Cerebellar nuclear complex (tissue), 1 donor: ENCODE measurements at places on chromosomes 2 and 18.

GRCh38 chr2:2702385-2702784 is 371.3 kb upstream of the MYT1L start:
- no peak for DNase-seq

- no peak for DNase-seq
These were observed 70.6 kb downstream of the IRS1 start for GRCh38 chr2:226728996-226729395.

DNA sequence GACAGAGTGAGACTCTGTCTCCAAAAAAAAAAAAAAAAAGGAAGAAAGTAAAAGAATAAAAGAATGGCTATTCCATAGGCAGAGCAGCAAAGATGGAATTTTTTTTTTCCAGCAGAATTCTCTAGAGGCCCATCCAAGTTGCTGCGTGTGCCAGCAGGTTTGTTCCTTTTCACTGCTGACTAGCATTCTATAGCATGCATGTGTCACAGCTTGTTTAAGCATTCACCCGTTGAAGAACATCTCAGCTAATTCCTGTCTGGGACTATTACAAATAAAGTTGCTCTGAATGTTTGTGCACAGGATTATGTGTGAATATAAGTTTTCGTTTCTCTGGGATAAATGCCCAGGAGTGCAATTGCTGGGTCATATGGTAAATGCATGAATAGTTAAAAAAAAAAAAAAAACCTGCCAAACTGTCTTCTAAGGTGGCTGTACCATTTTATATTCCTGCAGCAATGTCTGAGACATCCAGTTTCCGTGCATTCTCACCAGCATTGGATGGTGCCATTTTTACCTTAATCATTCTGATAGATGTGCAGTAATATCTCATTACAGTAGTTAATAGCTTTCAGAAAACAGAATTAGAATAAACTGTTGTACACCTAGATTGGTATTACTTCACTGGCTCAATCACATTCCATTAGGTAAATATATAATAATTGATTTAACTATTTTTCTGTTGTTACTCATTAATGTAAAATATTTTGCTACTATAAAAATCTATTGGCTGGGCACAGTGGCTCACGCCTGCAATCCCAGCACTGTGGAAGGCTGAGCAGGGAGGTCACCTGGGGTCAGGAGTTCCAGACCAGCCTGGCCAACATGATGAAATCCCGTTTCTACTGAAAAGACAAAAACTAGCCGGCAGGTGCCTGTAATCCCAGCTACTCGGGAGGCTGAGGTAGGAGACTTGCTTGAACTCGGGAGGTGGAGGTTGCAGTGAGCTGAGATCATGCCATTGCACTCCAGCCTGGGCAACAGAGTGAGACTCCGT is 47.5 kb upstream of the ASAP2 start:
- no peak for DNase-seq

- DNase-seq: no peak
These were observed 37.5 kb downstream of the ANO7 start for GRCh38 chr2:241225983-241226382.

GRCh38 chr18:24346254-24346653 is 51.4 kb downstream of the OSBPL1A start:
- no peak for DNase-seq

GRCh38 chr2:207394812-207395534 is 134.8 kb upstream of the CREB1 start:
- DNase-seq: no peak

DNA sequence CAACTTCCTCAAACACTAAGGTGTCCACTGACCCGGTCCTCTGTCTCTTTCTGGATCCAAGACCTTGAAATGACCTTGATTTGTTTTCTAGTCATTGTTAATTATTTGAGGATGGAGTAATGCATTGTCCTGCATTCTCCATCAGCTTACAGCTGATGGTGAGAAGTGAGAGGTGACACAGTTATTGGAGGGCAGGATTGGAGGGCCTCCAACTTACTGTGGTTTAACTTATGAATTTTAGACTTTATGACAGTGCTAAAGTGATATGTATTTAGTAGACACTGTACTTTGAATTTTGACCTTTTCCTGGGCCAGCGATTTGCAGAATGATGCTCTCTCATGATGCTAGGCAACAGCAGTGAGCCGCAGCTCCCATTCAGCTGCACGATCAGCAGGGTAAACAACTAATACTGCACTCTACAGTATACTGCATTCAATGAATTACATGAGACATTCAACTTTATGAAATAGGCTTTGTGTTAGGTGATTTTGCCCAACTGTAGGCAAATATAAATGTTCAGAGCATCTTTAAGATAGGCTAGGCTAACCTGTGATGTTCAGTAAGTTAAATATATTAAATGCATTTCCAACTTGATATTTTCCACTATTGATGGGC is 200.0 kb upstream of the MEX3C start:
- DNase-seq: no peak

- DNase-seq: no peak
These were observed 439.3 kb upstream of the TRIB2 start for GRCh38 chr2:12277241-12278034.

DNA sequence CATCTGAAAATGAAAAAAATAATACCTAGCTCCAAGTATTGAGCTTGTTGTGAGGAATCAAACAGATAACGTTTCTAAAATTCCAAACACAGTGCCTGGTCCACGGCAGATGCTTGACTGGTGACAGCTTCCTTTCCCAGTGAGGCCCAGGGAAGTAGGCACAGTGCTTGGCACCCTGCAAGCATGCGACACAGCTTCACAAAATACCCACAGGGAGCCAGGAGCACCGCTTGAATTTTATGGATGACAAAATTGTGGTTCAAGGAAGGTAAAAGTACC is 205.1 kb upstream of the TNP1 start:
- no peak for DNase-seq

DNA sequence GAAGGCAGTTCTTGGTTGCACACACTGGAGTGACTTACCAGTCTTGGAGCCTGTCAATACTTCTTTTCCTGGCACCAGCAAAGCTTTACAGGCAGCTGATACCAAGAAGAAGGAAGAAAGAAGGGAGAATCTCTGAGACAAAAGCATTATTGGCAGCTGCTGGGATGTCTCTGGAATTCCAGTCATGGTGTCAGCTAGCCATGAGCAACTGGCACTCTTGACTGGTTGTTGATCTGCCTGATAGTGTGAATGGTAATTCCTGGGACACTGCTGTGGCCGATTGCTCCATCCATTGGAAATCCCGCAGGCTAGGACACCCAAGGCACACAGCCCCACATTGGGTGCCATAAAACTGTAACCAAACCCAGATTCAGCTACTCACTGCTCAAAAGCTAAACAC is 17.8 kb upstream of the SPAG16 start:
- DNase-seq: no peak

DNA sequence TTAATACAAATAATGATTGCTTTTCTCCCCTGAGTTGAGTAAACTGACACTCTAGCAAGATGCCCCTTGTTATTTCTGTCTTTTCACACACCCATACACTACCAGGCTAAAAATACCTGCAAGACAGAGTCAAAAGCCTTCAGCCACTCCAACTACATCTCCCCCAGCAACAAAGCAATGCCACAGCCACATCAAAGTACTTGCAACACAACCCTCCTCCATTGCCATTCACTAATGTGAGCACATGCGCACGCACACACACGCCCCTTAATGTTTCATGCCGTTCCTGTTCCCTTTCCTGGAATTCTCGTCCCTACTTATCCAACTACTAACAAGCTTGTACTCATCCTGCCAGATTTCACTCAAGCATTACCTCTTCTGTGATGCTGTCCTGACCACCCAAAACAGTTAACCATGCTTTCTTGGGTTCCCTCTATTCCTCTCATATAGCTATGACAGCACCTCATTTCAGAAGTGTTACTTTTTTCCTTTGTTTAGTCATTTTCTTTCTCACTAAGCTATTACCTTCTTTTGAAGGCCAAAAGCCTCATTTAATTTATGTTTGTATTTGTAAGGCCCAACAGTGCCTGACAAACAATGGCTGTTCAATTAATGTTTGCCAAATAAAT is 29.6 kb downstream of the SLC25A12 start:
- no peak for DNase-seq

GRCh38 chr2:66105066-66105753 is 329.7 kb upstream of the MEIS1 start:
- no peak for DNase-seq

DNA sequence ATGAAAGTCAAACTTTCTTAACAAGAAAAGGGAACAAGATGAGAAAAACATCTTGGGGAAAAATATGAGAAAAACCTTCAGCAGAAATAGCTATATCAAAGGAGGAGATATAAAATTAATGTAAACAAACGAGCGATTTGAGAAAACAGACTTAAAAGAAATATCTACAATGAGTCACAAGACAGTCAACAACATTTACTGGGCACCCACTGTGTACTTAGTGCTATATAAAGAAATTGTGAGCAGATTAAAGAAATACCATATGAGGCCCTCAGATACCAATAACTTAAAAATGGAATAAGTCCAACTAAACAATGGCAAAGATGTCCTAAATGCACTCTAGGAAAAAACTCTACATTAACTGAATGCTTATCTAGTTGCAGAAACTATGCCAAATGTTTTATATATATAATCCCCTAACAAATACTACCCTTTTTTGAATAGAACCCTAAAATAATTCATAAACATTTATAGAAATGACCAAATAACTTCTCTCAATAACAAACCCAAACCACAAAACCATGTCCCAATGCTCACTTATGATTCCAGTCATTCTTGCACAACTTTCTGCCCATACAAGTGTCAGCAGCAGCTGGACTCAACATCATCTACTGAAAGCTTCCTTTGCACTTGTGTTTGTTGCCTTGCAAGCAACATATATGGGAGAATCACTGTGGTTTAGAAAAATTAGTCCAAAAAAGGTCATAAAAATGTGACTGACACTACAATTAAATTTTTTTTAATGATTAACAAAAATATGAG is 83.5 kb downstream of the COBLL1 start:
- no peak for DNase-seq

DNA sequence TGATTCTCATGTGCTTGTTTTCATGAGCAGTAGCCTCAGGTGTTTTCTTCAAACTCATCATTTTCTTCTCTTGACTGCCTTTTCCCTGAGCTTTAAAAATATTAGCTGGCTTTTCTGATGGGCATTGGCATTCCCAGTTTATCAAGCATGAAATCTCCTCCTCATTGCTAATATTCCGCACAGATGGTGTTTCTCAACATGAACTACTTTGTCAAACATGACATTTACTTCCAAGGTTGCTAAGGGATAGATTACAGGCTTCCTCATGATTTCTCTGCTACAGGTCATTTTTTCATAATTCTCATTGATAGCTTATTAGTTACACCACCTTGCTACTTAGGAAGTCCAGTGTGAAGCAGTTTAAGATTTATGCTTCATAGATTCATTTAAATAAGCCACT is 1116.9 kb upstream of the CNTNAP5 start:
- no peak for DNase-seq

GRCh38 chr18:29309366-29309765 is 1132.4 kb upstream of the CDH2 start:
- DNase-seq: no peak

GRCh38 chr2:151357359-151357758 is at the start of gene TNFAIP6:
TNFAIP6 (plus strand) TSS chr2:151357592; CDS start chr2:151357667, 75 bp downstream.
- no peak for DNase-seq

DNA sequence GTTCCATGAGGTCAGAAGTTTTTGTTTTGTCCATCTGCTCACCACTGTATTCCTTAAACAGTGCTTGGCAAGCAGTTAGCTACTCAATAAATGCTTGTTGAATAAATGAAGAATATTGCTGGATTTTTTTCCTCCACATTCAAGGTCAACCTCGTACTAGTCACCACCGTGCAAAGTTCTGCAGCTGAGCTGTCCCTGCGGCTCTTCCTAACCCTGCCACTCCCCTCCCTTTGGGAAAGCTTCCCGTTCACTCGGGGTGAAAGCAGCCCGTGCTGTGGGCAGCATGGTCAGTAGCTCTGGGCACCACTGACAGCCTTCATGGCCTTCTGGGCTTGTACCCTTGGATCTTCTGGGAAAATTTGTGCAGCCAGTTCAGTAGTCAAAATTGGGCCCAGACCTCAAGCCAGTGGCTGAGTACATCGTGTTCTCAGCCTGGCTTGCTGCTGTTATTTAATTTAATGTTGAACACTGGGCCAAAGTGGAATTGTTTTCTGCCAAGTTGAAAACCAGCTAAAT is 469.3 kb upstream of the RAB12 start:
- no peak for DNase-seq

DNA sequence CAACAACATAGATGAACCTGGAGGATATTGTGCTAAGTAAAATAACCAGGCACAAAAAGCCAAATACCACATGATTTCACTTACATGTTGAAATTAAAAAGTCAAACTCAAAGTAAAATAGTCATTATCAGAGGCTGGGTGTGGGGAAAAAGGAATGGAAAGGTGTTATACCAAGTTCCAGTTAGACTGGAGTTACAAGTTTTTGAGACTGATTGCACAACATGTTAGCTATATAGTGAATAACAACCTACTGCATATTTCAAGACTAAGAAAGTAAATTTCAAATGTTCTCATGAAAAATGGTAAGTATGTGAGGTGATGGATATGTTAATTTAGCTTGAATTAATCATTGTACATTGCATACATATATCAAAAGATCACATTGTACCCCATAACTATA is 116.8 kb upstream of the HNMT start:
- no peak for DNase-seq

DNA sequence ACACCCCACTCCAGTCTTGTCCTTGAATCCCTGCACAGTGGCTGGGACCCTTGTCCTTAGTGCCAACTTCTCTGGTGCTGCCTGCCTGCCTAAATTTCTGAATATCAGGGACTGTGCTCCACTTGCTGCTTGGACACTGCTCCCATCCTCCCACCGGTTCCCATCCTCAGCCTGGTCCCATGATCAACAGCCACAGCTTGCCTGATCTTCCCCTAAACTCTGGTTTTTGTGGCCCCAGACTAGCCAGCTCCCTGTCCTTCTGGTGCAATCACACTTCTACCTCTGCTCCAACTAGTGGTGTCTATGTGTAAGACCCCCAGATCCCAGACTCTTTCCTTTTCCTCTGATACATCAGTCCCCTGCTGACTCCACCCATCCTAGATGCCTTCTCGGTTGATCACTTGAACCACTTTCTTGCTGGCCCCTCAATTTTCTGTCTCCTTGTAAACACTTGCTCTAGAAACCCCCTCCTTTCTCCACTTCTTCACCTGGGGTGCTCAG is 37.2 kb upstream of the POLE4 start:
- no peak for DNase-seq

- no peak for DNase-seq
These were observed 165.2 kb downstream of the TDRD15 start for GRCh38 chr2:21288739-21289520.

- no peak for DNase-seq
These were observed 63.5 kb downstream of the LAMA3 start for GRCh38 chr18:23752796-23753195.

- no peak for DNase-seq
These were observed 53.6 kb downstream of the CCDC93 start for GRCh38 chr2:117960231-117960630.

GRCh38 chr2:172247203-172247602 is 144.5 kb upstream of the DLX2 start:
- no peak for DNase-seq

DNA sequence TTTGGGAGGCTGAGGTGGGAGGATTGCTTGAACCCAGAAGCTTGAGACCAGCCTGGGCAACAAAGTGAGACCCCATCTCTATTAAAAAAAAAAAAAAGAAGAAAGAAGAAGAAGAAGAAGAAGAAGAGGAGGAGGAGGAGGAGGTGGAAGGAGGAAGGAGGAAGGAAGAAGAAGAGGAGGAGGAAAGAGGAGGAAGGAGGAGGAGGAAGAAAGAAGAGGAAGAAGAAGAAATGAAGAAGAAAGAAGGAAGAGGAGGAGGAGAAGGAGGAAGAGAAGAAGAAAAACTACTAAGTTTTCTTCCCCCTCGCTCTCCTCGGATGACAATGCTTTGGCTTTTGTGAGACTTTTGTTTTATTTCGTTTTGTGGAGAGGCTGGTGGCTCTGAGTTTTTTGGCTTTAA is 30.1 kb upstream of the EFHD1 start:
- DNase-seq: no peak
